ENCODE measurements at places on chromosomes 6 and 20.

DNA sequence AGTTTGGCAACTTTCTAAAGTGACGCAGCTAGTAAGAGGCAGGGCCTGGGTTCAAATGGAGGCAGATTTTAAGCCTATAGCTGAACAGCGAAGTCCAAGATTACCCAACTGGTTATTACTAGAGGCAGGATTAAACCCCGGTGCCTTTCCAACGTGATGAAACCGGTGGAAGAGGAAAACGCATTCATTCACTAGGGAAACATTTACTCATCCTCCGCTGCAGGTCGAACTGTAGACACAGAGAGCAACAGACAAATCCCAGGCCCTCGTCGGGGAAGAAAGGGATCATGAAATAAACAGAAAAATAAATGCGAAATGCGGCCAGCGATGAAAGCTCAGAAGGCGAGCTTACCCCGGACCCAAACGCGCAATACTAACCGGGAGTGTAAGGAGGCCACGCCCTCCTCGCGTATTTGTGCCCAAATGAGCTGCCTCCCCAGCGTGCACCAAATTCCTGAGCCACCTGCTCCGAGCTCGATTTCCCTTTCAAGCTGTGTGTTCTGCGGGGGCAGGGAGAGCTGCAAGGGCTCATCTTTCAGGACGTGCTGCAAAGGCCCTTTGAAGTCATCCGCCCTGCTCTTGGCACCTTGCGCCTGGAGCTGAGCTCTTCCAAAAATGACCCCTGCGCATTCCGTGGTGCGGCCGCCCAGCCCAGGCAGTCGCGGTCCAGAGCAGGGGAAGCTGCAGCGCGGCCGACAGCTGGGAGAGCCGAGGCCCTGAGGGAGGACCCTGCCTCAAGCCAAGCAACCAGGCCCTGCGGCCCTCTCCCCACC, 46.9 kb downstream of the PDYN start:
- no peak for DNase-seq

DNA sequence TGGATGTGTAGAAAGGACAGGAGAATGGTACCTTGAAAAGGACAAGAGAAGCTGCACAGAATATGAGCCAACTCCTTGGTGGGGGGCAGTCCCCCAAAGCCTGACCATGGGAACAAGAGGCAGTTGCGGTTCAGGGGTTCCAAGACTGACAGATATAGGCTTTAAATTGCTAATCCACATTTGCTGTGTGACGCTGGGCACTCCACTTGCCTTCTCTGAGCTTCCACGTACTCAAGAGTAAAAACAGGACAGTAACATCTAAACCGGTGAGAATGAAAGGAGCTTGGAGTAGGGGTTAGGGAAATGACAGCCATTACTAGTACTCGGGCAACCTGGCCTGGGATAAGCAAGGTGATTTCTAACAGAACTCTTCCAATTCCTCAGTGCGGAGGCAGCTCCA, 57.9 kb upstream of the LRFN2 start:
- no peak for DNase-seq

DNA sequence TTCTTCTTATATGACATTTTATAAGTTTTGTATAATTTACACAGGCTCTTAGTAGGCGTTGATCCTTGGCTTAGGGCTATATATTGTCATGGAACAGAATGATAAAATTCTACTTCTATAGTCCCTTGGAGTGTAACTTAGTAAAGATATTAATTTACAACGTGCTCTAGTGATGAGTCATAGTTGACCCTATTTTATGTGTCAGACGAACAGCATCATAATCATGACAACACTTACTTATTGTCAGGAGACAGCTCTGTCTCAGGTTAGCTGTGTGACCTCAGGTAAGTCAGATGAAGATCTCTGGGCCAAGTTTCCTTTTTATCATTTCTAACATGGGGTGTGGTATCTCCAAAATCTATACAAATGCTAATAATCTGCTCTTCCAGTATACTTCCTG, 473.5 kb downstream of the UTRN start:
- DNase-seq: no peak

GRCh38 chr6:150633486-150633834, 33.8 kb downstream of the PLEKHG1 start:
- no peak for DNase-seq

DNA sequence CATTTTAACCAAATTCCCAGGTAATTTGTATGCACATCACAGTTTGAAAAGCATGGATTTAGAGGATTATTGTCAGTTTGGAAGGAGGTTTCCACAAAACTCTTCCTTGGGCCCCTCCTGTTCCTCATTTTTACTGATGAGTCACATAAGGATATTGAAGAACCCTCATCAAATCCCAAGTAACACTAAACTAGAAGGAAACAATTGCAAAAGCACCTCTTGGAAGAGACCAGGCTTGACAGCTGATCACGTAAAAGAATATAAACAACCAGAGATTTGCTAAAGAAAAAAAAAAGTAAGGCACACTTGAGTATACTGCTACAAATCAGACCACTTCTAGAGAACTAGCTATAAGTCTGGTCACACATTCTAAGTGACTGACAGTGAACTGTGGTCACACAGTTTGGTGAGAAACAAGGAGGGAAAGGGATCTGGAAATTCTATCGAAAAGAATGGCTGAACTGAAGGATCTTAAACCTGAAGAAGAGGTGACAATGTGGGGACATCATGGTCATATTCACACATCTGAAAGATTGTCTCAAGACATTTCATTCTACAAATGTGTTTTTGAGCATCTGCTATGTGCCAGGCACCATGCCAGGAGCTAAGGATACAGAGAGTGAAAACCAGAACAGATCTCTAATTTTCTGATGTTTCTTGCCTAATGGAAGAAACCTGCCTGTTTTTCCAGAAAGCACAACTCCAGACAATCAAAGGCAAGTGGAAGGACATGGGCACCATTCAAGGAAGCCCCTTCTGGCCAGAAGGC, 24.1 kb downstream of the ZHX3 start:
- no peak for DNase-seq

- no peak for DNase-seq
Measured at GRCh38 chr20:62025394-62025793, 40.3 kb downstream of the TAF4 start.

DNA sequence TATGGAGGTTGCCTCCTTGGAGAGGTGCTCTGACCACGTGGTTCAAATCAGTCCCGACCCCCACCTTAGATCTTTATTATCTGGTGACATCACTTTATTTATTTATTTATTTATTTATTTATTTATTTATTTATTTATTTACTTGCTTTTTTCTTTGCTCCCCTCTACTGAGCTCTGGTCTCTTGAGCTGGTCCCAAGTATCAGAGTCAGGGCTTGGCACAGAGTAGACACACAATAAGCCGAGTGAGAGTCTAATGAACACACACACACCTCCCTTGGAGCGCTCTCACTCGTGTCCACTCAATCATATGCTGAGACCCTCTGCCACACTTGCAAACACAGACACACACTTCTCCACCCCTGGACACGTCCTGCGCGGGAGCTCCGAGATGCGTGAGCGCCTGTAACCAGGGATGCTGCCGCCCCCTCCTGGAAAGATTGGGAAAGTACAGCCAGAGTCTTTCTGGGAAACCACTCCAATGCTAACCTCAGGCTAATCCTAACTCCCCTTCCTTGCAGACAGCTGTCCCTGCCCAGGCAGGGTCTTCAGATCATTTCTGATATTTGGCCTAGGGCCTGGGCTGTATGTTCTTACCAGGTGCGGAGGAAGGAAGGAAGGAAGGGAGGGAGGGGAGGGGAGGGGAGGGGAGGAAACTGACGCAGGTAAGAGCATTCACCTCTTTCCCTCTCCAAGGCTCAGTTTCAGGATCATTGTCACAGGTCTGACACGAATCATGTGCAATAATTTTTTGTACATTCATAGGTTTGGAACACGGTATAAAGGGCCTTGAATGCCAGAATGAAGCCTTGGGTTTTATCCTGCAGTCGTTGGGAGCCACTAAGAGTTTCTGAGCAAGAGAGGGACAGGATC, 70.9 kb downstream of the STK35 start:
- DNase-seq: no peak

DNA sequence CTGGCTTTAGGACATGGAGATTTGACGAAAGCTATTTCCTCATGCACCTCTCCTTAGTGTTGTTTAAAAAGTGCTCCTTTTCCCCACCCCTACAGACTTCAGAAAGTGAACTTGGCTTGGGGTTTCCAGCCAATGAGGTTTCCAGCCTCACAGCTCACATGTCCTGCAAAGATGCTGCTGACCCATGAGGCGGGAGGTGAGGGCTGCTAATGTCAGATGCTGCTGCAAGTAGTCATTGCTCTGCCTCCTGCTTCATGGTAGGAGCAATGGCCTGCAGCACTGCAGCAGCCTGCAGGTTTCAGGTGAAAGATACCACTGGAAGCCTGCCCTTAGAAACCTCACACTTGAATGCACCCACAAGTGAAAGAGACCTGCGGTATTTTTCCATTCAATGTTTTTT, 112.8 kb downstream of the LAMP5 start:
- no peak for DNase-seq

- DNase-seq: no peak
Measured at GRCh38 chr6:86477500-86478148, 459.7 kb upstream of the HTR1E start.

GRCh38 chr6:50840811-50841192, 22.1 kb downstream of the TFAP2B start:
- DNase-seq: no peak

- DNase-seq: no peak
Measured at GRCh38 chr20:14672066-14672465, 334.7 kb upstream of the FLRT3 start.

- no peak for DNase-seq
Measured at GRCh38 chr20:54984104-54984448, 508.7 kb downstream of the DOK5 start.

GRCh38 chr20:54590856-54591255, 115.5 kb downstream of the DOK5 start:
- DNase-seq: no peak

GRCh38 chr20:57440678-57441509, 49.7 kb downstream of the RBM38 start:
- DNase-seq: no peak

DNA sequence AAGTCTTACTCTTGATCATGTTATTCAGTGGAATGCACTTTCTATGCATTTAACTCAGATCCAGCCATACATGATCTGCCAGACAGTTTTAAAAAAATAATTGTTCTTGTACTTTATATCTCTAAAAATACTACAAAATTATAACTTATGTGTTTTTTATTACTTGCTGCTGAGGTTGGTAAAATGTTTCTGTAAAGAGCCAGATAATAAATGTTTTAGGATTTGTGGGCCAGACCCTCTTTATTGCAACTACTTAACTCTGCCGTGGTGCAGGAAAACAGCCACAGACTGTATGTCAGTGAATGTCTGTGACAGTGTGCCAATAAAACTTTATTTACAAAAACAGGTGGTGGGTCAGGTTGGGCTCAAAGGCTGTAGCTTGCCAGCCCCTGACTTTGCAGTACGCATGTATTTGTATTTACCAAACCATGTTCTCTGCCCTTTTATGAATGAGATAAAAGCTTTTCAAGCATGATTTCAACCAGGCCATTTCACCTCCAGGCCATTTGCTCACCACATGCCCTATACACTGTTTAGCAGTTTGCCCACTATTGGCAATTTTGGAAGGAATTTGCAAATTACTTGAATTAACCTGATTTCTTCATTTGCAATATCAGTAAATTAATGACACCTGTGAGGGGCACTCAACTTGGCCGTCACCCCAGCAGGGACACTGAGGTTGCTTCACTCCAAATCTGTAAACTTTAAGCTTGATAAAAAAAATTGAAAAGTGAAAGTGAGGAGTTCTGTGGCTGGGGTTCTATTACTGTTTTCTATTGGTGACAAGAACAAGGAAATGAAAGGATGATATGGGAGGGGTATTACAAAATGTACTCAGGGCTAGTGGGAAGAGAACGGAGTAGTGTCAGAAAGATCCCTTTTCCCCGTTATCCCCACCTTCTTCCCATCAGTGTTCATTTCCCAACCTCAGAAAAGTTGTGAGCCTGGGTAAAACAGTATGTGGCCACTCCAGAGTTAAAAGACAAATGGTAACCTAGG, 133.4 kb downstream of the CEBPB start:
- no peak for DNase-seq

Data from AG09309 (cell line).